ENCODE measurements at places on chromosomes 5 and 9.

DNA sequence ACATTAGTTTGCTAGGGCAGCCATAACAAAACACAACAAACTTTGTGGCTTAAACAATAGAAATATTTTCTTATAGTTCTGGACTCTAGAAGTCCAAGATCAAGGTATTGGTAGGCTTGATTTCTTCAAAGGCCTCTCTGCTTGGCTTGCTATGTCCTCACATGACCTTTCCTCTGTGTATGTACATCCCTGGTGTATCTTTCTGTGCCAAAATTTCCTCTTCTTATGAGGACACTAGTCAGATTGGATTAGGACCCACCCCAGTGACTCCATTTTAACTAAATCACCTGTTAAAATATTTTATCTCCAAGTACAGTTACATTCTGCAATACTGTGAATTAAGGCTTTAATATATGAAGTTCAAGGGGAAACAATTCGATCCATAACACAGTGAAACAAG is 168.9 kb upstream of the CCNH start:
- no peak for DNase-seq

DNA sequence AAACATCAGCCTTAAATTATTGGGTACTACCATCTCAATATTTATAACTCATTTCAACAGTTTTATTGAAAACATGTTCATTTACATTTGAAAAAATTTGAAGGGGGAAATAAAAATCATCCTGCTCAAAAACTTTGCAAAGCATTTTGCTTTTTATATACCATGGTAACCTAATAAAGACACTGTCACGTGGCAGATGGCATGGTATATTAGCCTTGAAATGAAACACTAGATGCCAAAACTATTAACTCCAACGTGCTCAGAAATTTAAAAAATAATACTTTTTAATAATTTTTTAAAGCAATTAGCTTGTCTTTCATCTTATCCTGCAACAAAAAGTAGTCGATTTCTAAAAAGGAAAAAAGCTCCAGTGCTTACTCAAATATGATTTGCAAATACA is 88.6 kb upstream of the NFIB start:
- DNase-seq, result no peak

DNA sequence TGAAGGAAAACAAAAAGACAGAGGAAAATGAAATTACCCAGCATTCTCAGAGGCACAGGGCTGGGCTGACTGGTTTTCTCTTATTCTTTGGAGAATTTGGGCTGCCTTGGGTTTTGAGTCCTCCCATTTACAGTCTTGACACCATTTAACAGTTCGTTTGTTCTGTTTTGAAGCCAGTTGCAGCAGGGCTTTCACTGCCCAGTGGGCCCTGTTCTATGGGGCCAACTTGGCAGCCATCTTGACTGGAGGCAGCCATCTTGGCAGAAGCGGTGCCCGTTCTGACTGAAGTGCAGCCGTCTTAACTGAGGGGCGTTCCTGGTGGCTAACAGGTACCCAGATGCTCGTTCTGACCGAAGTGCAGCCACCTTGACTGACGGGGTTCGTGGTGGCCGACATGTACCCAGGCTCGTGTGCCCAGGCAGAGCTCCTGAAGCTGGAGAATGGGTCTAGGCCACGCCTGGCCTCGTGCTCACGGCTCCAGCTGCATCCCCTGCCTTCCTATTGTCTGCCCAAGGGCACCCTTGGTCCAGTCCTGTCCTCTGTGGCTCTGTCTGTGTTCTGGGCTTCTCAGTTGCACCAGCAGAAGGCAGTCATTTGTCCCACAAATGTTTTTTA is 164.4 kb downstream of the GAPVD1 start:
- DNase-seq, result no peak

DNA sequence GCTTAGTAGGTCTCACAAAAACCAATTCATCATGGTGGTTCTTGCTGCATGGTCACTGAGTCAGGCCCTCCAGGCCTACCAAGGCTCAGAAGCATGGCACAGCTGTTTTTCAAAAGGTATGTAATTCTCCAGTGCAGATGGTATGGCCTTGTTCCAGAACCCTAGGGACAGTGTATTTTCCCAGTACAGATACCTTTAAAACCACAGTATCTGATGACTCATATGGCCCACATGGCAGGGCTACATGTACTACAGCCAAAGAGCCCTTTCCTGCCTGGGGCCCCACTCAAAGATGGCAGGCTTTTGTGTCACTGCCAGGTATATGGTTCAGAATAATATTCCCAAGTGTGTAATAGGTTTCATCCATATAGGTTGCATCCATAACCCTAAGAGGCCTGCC is 16.5 kb downstream of the CSF2 start:
- no peak for DNase-seq

DNA sequence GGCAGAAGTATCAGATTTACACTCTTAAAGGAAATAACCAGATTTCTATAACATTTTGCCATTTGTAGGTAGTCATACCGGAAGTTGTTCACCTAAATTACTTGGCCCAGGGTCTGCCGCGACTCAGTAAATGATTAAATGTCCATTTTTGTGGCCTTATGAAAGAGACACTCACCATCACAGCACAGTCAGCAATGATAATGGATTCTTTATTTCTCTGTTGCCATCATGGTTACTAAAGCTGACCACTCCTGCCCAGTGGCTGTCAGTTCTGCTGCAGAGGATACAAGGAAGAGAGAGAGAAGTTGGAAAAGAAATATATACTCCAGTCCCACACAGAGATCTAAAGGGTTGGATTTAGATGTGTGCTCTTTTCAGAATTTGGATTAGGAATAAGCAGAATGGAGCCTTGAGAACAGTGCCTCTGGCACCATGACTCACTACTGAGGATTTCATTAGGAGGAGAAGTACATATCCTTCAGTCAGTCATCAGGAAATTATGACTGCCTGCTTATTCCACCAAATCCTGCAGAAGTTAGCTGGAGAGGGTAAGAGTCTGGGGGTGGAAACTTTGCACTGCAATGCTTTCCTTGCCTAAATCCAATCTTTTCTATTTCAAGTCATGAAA is 72.8 kb upstream of the EFNA5 start:
- no peak for DNase-seq

DNA sequence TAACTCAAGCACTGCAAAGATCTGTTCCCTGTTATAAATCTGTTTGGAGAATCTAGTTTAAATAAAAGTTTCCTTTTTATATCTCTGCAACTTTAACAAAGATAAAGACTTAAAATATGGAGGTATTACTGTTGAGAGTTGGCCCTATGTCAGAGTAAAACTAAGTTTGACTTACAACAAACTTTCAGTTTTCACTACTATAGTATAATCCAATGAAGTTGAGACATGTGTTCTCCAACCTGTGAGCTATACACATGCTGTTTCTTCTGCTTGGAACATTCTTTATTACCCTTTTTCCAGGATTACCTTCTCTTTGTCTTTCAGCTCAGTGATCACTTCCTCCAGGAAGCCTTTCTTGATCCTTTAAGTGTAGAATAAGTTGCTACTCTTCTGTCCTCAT is 1109.3 kb downstream of the MAT2B start:
- DNase-seq, result no peak

DNA sequence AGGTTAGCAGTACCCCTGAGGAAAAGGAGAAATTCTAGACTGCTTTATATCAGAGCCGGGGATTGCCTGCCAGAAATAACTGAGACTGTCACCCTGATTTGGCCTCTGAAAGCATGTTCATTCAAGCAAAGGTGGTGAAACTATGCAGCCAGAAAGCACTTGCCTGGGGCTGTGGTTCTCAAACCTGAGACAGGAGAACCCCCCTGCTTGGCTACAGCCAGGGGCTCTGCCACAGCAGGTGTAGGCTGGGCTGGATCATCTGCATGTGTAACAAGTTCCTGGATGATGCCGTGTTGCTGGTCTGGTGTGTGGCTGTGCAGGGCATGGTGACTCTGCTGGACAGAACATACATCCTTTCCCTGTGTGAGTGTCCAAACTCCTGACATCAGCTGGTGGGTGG is 157.8 kb downstream of the NXNL2 start:
- no peak for DNase-seq

DNA sequence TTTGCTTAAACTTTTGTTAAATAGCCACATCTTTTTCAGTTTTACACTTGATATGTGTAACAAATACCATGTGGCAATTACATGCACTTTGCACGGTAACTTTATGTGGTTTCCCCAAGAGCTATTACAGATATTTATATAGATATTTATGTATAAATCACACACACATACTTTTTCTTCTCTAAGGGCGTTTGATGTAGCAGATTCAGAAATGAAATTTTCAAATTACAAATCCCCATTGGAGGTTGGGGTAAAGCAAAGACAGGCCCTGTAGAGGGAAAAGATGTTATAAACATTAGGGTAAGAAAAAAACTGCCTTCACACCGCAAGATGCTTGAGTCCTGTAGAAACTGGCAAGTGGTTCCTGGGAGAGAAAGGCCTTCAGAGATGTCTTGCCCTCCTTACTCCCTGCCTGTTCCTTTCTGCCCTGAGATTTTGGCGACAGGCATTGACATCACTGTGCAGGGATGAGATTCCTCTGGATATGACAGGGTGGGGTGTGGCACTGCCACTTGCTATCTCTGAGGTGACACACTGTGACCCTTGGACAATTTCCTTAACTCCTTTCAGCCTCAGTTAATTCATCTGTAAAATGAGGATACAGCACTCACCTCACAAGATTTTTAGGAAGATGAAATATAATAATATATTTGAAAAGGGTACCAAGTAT is 177.9 kb upstream of the TUT7 start:
- DNase-seq, result no peak

DNA sequence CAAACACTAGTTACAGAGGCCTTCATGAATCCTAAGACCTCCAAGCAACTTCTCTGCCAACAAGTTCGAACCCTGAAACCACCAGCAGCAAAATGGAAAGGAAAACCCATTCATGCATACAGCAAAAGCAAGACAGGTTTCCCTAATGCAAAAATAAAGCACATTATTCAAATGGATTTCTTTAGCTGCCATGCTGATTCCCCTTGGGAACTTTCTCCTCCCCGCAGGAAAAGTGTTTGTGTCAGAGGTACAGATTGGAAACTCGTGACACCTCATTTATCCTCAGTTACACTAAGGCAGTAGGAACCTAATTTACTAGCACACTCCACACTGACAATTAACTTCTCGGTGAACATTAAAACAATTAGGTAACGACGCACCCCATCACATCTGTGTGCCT is 63.4 kb downstream of the TLE1 start:
- DNase-seq, result no peak

- DNase-seq, result no peak
Observed at GRCh38 chr5:120236360-120236759, 227.7 kb upstream of the PRR16 start.

GRCh38 chr5:50292735-50293394 is 148.2 kb downstream of the EMB start:
- no peak for DNase-seq

GRCh38 chr9:98580956-98581355 is 127.8 kb downstream of the GABBR2 start:
- DNase-seq, result no peak

GRCh38 chr5:177310332-177310731 is 1.4 kb downstream of the MXD3 start:
- DNase-seq, result no peak

- DNase-seq, result no peak
Observed at GRCh38 chr5:65961633-65962032, 35.3 kb downstream of the ERBIN start.

DNA sequence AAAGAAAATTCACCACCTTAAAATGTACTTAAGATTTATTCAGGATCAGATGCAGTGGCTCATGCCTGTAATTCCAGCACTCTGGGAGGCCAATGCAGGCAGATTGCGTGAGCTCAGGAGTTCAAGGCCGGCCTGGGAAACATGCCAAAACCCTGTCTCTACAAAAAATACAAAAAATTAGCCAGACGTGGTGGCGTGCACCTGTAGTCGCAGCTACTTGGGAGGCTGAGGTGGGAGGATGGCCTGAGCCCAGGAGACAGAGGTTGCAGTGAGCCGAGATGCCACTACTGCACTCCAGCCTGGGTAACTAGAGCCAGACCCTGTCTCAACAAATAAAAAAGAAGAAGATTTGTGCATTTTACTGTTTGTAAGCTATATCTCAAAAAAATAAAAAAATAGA is 34.7 kb upstream of the GFPT2 start:
- no peak for DNase-seq

- DNase-seq, result no peak
Observed at GRCh38 chr5:178340187-178340586, 107.6 kb upstream of the PHYKPL start.

DNA sequence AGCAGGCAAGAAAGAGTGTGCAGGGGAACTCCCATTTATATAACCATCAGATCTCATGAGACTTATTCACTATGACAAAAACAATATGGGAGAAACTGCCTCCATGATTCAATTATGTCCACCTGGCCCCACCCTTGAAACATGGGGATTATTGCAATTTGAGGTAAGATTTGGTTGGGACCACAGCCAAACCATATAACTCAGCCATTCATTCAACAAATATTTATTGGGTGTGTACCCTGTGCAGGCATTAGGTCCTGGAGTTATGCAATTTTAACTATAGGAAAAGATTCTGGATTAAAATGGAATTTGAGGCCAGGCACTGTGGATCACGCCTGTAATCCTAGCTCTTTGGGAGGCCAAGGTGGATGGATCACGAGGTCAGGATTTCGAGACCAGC is 124.2 kb upstream of the GAS1 start:
- DNase-seq, result no peak
